Activated T-helper 1 cell treated with Interleukin-2 at 50 U/mL for 16 hours (primary cell): ENCODE measurements at places on chromosomes 2 and 18.

DNA sequence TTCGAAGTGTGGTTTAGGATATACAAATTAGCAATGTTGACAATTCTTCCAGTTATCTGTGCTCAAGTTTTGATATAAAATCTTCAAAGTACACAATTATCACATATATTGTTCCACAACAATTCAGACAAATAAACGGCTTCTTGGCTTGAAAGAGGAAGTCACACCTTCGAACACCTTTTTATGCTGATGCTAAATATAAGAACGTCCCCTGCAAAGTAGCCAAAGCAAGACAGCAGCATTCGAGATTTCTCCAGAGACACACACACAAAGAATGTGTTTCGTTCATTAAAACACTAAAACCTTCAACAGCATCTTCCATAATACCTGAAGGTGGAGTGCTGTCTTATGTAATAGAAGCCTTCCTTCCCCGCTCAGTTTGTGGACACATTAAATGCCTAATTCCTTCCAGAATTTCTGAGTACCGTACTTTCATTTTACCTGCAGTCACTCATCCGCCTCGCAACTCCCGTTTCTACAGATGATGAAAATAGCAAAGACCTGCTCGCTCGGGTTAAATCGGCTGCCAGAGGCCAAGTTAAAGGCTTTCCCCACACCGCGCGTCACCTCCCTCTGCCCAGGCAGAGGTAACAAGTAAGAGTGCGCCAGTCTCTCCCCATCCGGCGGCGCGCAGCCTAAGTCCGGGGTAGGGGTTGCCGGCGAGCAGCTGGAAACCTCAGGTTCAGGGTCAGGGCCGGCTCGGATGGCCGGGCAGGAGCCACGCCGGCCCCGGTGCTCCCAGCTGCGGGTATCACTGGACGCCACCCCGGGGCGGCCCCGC, 847 bp downstream of the SERPINE2 start:
- peak; percentile 4 for DNase-seq

DNA sequence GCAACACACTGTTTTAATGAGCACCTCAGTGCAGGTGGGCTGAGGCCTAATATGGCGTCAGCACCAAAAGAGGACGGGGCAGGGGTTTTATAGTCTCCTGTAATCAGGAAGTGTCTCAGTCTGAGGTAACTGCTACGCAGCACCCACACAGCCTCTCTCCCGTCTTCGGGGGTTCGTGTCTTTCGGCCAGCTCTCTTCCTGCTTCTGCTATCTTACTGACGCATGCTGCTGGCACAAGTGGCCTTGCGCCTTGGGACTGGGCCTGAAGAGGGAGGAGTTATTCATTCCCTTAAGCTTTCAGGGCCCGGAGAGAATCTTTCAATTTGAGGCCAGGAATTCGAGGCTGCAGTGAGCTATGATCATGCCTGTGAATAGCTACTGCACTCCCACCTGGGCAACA, 14.5 kb upstream of the PAPOLG start:
- no peak for DNase-seq

DNA sequence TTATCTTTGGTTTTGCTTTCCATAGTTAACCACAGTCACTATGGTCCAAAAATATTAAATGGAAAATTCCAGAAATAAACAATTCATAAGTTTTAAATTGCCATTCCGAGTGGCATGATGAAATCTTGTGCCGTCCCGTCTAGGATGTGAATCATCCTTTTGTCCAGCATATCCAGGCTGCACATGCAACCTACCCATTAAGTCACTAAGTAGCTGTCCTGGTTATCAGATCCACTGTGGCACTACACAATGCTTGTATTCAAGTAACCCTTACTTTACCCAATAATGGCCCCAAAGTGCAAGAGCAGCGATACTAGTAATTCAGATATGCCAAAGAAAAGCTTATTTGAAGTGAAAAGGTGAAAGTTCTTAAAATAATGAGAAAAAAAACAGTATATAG, 10.7 kb downstream of the USP34 start:
- no peak for DNase-seq

- no peak for DNase-seq
Observed at GRCh38 chr2:148375214-148375613, 269.3 kb upstream of the EPC2 start.

- DNase-seq = no peak
Observed at GRCh38 chr2:23703583-23704385, 223.1 kb downstream of the ATAD2B start.

DNA sequence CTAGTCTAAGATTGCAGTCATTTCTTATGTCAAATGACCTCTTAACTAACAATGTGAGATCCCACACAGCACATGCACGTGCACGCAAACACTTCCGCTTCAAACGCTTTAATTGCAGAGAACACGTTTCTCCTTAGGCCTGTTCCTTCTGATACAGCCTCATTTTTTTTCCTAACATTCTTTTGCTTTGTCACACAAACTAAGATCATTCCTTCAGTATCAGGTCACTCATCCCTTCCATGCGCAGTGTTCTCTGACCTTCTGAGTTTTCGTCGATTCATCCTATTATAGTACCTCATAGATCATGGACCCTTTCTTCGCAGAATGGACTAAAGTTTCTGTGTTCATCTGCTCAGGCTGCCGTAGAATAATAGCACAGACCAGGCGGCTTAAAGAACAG, 327.1 kb upstream of the CDH19 start:
- DNase-seq = no peak

DNA sequence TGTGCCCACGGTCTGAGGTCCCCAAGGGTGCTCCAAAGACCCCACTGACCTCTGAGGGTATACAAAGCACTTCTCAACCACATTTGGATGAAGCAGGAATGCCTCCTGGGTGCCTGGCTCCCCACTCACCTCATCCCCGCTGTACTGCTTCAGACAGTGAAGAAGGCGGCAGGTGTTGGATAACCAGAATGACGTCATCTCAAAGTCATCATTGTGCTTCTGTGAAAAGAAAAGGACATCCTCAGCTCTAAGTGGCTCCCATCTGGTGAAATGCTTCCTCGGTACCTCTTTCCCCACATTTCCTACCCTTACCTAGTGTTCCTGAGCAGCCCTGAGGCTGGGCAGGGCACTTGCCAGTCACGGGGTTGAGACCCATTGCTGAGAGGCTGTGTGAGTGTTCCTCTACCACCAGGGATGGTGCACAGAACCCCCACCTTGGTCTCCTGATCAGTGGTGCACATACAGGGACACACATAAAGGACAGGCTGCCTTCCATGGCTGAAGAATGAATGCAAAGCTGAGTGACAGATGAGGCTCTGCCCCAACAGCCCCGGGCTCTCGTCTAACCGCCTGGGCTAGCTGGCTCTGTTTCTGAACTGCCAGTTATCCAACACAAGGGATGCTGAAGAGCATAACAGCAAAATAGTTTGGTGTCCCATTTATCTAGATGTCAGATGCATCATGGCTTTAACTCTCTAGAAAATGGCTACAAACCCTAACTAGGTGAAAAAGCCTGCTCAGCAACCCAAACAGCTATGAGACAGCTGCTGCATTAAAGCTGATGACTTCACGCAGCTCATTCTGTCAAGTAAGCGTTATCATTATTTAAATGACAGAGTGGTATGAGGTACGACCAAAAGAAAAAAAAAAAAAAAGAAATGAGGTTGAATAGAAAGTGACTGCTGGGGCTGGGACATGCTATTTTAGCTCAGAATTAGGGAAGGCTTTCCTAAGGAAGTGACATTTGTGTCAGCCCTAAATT, 28.2 kb upstream of the ACAA2 start:
- no peak for DNase-seq

GRCh38 chr2:174785481-174785880, 21.2 kb upstream of the CHRNA1 start:
- no peak for DNase-seq

DNA sequence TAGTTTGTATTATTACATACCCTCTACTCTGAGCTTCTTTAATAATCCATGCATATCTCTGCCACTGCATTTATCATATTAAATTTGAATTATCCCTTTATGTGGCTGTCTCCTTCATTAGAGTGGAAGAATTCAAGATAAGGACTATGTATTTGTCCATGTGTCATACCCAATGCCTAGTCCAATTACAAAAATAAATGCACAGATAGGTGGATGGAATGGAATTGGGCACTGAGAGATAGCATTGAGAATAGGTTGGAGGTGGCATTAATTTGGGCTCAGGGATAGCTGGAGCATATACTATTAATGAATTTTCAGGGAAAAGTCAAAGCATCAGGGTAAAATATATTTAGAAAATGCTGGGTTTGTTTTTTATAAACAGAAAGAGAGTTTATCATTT, 893.2 kb downstream of the EPHA4 start:
- no peak for DNase-seq

GRCh38 chr2:54903736-54904554, 146.3 kb downstream of the RTN4 start:
- peak; percentile 27 for DNase-seq

GRCh38 chr18:63336366-63337099, 17.0 kb upstream of the BCL2 start:
- no peak for DNase-seq

DNA sequence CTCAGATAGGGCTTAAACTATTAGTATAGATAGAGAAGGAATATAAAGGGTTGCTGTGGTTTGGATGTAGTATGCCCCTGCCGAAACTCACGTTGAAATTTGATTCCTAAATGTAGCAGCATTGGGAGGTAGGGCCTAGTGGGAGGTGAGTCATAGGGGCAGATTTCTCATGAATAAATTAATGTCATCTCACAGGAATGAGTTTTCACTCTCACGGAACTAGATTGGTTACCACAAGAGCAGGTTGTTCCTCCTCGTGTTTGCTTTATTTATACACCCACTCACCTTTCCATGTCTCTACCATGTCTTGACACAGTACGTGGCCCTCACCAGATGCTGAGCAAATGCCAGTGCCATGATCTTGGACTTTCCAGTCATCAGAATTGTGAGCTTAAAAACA, 218.2 kb downstream of the RBM43 start:
- no peak for DNase-seq

DNA sequence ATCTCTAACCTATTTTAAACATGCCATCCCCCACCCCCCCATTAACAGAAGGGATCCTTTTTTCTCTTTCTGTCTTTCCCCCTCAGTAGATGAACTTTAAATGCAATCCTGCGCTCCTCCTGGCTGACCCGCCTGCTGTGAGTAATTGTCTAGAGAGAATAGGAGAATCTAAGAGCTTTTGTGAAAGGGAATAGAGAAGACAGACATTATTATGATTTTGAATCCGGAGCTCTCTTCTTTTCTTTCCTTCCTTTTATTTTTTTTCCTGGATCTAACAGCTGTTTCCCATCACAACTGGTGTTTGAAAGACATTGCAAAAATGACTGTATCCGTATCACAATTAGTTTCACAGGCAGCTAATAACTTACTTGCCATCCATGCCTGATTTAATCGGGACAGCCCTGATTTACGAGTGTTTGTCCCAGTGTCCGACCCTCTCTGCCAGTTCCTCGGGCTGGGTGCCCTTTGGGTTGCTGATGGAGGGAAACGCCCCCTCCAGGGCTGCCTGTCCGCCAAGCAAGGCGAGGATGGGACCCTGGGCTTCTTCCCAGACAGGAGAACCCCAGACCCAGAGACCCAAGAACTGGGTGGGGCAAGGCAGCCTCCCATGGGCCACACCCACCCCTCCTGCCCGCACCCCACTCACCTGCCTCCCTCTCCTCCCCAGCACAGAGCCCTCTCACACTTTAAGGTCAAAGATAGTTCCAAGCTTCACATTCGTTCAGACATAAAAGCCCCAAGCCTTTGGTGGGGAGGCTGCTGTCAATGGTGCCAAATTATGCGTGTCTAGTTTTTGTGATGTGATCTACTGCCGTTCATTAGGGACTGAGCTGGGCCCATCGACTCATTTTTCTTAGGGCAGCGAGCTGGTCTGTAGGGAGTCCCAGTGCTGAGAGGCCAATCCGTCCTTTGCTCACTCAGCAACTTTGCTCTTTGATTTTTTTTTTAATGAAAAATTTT, 231.7 kb downstream of the ZNF516 start:
- no peak for DNase-seq

DNA sequence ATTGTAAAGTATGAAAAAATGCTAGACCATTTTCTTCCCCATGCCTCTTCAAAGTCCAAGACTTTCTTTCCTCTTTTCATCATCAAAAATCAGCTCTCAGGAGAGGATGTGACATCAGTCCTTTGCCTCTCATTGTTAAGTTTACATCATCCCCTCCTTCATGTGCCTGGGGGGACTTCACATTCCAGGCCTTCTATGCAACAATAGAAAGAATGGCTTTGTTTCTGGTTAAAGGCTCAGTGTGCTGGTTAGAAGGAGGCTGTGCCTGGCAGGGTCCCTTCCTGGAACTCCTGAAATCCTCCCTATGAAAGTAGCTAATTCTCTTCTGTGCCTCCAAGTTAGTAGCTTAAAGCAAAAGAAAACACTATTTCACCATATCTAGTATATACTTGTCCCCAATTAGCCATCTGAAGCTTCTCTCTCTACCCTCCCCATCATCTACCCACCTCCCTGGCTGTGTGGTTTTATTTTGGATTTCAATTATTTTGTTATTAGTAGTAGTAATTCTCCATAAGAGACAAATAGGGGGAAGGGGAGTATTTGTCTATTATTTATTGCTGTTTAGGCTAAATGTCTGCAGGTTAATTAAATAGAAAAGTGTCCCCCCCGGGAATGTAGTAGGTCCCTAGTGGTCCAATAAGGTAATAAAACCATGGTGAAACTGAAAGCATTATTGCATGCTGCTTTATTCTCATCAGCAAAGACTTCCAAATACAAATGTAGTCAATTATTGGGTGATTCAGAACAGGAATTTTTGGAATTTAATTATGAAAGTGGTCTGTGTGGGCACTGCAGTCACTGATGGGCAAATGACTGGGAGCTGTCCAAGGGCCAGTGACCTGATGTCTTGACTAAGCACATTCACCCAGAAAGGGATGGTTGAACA, 69.0 kb downstream of the CPO start:
- no peak for DNase-seq

DNA sequence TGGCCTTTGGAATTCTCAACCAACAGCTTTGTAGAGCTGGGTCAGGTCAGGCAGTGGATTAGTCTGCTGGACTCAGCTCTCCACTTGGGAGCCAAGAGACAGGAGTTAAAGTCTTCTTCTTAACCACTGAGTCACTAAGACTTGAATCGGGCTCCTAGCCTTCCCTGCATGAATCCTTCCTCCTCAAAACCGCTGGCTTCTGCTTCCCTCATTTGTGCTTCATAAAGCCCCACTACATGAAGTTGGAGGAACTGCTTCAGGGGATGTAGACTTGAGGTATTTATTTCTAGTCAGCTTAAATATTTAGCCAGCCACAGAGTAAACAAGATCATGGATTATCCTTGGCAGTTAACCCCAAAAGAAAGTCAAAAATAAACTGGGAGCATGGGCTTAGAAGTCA, 536.3 kb upstream of the TNP1 start:
- DNase-seq = no peak

GRCh38 chr2:215699700-215700538, 264.1 kb upstream of the FN1 start:
- DNase-seq = no peak

- DNase-seq = no peak
Observed at GRCh38 chr2:239261796-239262483, 138.9 kb downstream of the HDAC4 start.

DNA sequence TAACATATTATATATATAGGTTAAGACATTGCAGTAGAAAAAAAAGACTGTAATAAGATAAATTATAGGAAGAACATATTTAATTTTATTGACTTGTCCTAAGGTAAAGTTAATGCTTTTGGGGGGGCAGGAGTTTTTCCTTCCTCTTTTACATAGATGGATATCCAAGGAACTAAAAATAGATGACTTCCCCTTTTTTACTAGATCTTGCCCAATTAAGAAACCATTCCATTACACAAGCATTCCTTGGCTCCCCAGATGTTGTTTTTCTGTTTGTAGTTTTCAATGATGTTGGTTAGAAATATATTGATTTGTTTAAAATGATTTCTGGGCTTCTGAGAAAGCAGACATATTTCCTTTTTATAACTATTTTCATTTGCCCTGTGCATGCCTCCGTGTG, 22.4 kb upstream of the PMAIP1 start:
- DNase-seq = no peak

GRCh38 chr2:170113168-170113894, 64.6 kb upstream of the MYO3B start:
- DNase-seq = no peak
